HEK293T (cell line): ENCODE measurements at places on chromosomes 2 and 18.

- no peak for DNase-seq
These were observed 404.7 kb upstream of the FAM98A start for GRCh38 chr2:34003795-34004194.

- DNase-seq, result no peak
These were observed 315.3 kb downstream of the CYP26B1 start for GRCh38 chr2:71832388-71832787.

DNA sequence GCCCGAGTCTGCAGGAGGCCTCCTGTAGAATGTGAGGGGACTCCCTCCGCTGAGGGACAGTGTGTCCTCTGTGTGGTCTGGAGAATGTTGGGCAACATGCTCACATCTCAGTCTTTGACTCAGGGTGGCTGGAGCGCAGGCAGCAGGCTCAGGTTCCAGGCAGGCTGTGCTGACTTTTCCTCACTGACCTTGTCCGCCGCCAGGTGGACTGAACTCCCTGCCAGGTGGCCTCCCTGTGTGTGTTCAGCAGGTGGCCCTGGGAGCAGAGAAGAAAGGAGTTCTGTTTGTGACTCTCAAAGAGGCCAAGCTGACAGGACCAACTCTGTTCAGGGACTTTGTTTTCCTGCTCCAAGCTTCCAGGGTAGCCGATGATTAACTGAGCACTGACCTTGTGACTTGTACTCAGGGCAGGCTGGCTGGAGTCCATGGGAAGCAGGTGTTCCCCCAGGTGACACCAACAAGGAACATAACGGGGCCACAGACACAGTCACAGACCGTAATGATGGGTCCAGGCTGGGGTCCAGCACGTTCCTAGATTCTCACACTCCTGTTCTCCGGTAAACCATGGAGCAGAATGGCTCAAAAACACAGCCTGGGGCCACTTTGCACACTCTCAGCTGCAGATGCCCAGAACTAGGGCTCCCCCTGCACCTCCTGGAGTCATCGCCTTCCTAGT is 439.8 kb downstream of the RNF144A start:
- no peak for DNase-seq

DNA sequence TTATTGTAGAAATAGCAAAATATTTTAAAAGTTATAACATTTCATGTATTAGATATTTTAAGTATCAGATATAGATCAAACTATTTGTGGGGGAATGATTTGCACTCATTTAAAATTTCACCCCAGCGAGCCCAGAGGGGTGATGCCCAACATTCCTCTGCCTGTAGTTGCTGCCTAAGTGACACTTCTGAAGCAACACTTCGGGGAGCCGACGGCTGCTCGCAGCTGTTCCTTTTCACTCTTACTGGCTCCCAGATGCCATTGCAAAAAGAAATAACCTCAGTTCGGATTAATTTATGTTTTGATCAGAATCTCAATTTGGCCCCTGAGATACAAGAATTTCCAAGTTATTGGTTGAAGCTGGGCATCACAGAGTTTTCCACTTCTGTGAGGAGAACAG is 603.8 kb downstream of the PLCL1 start:
- DNase-seq, result no peak

DNA sequence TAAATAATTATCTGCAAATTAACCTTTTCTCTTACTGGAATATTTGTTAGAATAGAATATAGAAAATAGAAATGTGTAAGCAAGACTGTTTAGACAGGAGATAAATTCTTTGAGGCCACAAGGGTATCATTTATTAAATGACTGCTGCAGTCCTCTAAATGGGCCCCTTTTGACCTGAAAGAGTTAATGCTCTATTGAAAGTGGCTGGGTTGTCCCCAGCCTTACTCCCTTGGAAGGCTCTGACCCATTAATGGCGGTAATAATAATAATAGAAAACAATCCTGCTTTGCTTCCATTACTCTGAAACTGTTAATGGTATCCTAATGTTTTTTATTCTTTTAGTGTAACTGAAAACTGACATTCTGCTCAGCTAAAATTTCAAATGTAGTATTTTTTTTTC is 398.0 kb upstream of the NRP2 start:
- DNase-seq, result no peak

DNA sequence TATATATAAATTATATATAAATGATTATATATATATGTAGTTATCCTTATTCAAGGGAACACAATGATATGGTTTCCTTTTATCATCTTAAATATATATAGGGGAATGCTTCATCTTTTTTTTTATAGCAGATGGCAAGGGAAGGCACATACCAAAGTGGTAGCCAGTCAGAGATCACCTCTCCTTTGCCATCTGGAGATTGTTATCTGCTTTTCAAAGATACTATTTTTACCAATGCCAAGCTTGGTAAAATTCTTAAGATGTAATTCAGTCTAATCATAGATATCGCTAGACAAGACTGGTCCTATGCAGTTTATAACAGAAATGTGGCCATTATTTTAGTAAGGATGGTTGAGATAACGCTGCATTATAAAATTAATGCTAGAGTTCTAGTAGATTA is 64.7 kb upstream of the DSEL start:
- no peak for DNase-seq

DNA sequence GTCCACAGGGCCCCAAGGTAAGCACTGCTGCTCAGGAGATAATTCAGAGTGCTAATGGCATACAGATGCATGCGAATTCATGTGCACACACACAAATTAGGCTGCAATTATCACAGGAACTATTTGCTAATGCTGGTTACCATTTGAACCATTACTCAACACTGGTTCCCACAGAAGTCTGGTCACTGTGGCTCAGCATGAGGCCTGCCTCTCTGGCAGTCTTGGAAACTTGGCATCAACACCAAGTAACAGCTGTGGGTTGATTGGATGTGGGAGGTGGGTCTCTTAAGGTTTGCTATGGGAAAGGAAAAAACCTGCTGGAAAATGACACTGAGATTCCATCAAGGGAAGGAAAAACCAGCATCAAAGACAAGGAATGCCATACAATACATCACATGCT is 105.0 kb downstream of the CELF4 start:
- DNase-seq, result no peak

DNA sequence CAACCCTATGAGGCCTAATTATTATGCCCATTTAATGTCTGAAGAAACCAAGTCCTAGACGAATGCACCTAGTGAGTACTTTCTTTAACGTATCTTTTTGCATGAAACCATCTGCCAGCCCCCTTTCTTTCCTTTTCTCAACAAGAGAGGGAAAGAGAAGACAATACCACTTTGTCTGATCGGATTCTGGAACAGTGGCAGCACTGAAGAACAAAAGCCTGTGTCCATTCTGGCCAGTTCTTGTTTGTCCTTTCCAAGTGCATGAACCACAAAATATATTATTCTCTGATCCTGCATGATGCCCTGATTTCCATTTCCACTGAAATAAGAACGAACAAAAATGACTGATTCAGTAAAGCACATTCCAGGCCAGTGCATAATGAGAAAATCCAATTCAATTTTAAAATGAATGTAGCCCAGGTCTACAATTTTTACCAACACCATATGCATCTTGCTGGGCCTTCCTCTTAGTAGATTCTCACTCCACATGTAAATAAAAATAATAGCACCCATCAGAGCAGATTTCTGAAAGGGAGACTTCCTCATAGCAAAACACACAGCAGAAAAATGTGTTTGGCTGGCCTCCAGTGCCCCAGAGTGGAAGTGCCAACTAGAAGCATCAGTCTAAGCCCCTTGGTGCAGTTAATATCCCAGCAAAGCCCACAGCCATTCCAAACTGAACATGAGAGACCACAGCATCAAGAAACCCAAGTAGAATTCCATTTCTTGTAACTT is 422.6 kb upstream of the ID2 start:
- DNase-seq, result no peak

DNA sequence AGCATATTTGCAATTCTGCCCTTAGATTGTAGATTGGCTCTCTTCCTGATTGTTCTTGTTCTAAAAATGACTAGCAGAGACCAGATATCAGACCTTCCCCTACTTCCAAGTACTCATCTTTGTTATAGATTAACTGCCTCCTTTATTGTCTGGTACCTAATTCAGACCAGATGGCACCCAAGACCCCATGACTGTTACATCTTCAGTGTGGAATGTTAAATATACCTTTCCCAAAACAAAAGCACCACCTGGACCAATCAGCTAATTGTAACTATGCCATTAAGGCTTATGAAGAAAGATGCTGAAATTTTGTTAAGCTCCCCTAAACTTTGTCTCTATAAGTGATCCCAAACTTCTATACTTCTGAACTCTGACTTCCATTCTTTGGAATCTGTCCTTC is 12.0 kb upstream of the TFPI start:
- no peak for DNase-seq
